ENCODE measurements at places on chromosomes 7 and 10. TPM values are rescaled to one million over a fixed set of nuclear protein-coding genes. Genes with fewer than 3 reads are reported as not detected.

Gene FAM25C
- total RNA-seq: not detected

Gene UCMA
- not detected for total RNA-seq

Gene AOC1
- total RNA-seq: 0.62 TPM

Gene SLC18A2
- total RNA-seq: not detected

Measured in myocyte (in vitro differentiated cells).